ENCODE measurements at places on chromosomes 13 and 19.

- no peak for DNase-seq
Observed at GRCh38 chr13:106349080-106349931, 186.2 kb downstream of the EFNB2 start.

DNA sequence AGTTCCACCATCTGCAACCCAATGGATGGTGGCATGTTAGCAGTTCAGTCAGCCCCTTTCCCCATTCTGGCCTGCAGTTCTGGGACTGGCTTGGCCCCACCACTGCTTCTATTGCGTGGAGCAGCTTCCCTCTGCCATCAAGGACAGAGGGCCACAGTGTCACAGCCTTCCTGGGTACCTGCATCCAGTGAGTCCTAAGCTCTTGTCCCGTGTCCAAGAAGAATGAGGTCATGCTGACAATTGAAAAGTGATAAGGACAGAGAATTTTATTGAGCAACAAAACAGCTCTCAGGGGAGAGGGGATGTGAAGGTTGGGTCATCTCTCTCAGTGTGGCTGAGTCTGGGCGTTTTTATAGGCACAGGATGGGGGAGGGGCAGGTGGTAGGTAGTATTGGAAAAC is 33.5 kb upstream of the SIN3B start:
- DNase-seq: no peak

DNA sequence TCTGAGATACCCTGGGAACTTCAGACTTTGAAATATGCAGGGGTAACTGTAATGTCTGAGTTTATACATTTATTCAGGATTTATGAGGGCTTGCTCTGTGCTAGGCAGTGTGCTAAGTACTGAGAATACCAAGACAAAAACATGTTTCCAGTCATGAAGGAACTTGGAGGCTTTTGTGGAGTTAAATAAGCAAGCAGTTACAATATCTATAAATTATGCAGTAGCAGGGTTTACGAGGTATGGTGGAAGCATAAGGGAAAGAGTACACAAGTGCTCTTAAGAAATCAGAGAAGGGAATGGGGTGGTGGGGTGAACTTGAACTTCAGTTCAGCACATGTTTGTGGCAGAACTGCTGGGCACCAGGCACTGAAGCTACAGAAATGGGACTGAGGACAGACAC is 28.0 kb downstream of the MAB21L1 start:
- DNase-seq: no peak

DNA sequence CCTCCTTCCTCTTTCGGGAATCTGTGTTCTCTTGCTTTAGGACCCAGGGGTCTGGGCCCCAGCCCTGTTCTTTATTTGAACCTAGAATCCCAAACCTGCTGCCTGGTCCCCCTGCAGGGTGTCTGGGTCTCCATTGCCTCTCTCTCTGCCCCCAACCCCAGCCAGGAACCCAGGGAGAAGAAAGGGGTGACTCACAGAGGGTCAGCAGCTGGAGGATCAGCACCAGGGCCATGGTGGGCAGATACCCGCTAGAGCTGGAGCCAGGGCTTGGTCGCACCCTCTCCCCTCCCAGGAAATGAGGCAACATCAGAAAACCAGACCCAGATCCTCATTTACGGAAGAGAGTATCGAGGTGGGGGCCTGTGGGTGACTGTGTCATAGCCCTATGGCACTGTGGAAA is at the start of gene OSCAR:
Gene OSCAR (minus strand): TSS at position 243 of the 400 bp plus-strand sequence. CDS start 11 bp downstream, at position 232.
- DNase-seq: no peak

GRCh38 chr19:48845384-48845783 is 9.1 kb upstream of the HSD17B14 start:
- no peak for DNase-seq
